ENCODE measurements at places on chromosomes 5 and 9.

GRCh38 chr5:35185518-35185917 lies 44.8 kb downstream of the PRLR start:
- DNase-seq = no peak

- no peak for DNase-seq
Observed at GRCh38 chr9:13524245-13524644, 244.8 kb upstream of the MPDZ start.

GRCh38 chr9:128153060-128153946 lies 4.0 kb downstream of the LCN2 start:
- DNase-seq = no peak

DNA sequence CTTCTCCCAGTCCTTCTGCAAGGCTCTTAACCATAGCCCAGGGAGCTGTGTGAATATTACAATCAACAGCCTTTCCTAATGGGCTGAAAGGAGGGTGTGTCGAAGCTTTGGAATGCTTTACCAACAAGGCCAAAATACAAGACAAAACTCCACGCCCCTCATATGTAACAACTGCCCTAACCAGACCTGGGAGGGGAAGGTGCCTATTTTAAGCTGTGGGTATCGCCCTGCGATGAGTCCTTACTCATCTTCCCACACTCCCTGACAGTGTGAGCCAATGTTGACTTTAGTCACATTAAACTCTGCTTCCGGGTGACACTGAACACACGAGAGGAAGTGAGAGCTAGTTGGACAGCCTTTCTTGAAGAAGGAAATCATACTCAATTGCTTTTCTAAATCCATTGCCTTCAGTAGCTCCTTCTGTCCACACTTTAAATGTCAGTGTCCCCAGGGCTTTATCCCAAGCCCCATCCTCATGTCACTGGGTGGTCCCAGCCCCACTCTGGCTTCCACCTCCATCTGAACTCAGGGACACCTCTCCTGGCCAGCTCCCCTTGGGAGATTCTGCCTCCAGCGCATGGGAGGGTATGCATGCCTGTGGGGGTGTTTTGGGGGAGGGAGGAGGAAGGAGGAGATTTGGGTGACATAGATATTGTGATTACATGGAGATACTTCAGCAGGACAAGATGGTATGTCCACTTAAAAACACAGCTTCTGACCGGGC lies 6.5 kb upstream of the TBC1D9B start:
- DNase-seq = no peak

DNA sequence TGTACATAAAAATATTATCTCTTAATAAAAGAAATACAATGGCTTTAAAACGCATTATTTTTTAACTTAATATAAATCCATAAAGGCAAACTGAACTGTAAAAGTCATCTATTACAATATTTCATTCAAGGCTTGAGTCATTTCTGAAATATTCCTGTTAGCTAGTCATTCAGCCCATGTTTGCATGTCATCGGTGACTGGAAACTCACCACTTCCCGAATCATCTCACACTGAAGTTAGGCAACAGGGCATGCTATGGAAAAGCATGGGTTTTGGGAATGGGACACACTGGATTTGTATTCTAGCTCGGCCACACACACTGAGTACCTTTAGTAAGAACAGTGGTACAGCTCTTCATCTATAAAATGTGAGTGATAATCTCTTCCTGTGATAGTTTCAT lies 691.1 kb upstream of the C9orf72 start:
- no peak for DNase-seq

All from NCI-H1092 treated with DMSO at 0.1 percent for 48 hours (cell line).